ENCODE measurements at places on chromosomes 7 and 10. TPM values are rescaled to one million over a fixed set of nuclear protein-coding genes. Genes with fewer than 3 reads are reported as not detected.

NAMPT gene
- total RNA-seq: 162 TPM

LRRC61 gene
- 25.1 TPM for total RNA-seq

THSD7A gene
- 3.3 TPM for total RNA-seq

IFRD1 gene
- total RNA-seq: 78.3 TPM

PPP1R3C gene
- total RNA-seq: 162 TPM

FAM180A gene
- 4.7 TPM for total RNA-seq

All from gastroesophageal sphincter (tissue), 4 donors.